ENCODE measurements at places on chromosomes 12 and 14. TPM values are rescaled to one million over a fixed set of nuclear protein-coding genes. Genes with fewer than 3 reads are reported as not detected.

DNA sequence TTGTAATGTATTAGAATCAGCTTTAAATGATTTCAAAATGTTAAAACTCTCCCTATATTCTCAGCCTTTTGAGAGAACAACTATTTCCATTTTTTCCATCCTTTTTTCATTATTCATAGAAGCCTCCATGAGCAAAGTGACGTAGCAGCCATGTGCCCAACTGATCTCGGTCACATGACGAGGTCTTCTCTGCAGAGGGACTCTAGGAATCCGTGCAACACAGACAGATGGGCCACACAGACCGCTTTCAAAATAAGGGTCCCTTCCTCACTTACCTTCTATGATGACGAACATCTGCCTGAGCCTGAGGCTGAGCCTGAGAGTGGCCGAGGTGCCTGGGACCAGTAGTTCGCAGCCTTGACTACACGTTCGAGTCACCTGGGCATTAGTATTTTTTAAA lies 293.8 kb downstream of the FOXN3 start:
- H3K4me1 ChIP-seq: no peaks in the 10 kb centered on the region
- no peaks in the 10 kb centered on the region for H3K27me3 ChIP-seq
- no peak overlapping the region for H3K4me3 ChIP-seq
- H3K36me3 ChIP-seq: no peaks in the 10 kb centered on the region
- no peak overlapping the region for H3K27ac ChIP-seq

DNA sequence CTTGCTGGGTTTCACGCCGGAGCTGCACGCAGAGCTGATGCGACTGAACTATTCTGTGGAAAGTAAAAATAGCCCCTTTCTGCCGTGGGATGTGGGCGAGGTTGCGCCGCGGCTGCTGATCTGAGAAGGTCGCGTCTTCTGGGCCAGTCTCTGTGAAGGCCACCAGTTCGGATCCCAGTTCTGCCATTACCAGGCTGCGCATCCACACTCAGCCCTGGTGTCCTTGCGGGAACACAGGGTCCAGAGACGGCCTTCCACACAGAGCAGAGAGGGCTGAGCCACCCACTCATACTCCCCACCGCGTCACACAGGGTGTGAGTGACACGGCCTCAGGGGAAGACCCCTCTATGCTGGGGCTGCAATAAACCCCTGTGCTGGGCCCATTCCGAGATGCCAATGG lies 13.9 kb downstream of the GALNT9 start:
- no peak overlapping the region for H3K27ac ChIP-seq
- no peaks in the 10 kb centered on the region for H3K36me3 ChIP-seq
- no peaks in the 10 kb centered on the region for H3K4me1 ChIP-seq
- no peak for DNase-seq

Gene CCDC177
- 0.18 TPM for total RNA-seq

- H3K27ac ChIP-seq: no peak overlapping the region
- DNase-seq: no peak
- H3K4me1 ChIP-seq: no peaks in the 10 kb centered on the region
- H3K4me3 ChIP-seq: no peak overlapping the region
- no peaks in the 10 kb centered on the region for H3K27me3 ChIP-seq
Measured at GRCh38 chr14:76080471-76080870, 71.3 kb upstream of the GPATCH2L start.

DNA sequence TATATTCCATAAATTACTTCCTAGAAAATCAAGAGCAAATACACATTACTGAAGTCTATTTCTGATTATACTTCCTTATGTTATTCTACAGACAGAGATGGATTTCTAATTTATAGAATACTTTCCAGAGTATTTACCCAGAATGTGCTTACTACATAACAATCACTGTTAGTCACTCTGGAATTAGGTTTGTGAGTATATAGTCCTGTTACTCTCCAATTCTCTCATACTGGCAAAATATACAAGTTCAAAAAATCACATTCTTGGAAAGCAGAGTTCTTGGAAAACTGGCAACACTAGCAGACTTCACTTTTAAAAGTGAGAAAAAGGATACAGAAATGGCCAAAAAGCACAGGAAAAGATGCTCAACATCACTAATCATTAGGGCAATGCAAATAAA lies 7.3 kb downstream of the PPP2R5E start:
- peaks cover 26% of the 10 kb centered on the region for H3K4me1 ChIP-seq
- H3K4me3 ChIP-seq: no peak overlapping the region
- H3K27ac ChIP-seq: no peak overlapping the region
- H3K36me3 ChIP-seq: peaks cover 35% of the 10 kb centered on the region
- no peak for DNase-seq

DNA sequence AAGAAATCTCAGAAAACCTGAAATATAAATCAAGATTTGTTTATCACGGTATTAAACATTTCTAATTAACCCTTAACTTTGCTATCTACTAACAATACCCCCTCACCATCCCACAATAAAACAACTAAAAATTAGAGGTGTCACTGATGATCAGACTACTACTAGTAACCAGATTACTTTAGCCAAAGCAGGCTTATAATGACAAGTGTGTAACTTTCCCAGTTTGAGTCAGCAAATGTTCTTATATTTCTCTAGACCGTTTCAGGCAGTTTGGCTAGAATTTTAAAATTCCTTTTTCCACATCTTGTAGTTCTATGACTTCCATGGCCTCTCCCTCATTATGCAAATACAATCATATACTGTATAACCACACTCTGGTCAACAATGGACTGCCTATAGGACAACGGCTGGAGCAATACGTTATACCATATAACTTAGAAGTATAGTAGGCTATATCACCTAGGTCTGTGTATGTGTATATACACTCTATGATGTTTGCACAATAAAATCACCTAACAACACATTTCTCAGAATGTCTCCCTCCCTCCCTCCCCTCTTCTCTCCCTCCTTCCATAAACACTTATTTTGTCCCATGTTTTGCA lies 102.1 kb downstream of the DENND5B start:
- no peaks in the 10 kb centered on the region for H3K36me3 ChIP-seq
- peaks cover 12% of the 10 kb centered on the region for H3K4me1 ChIP-seq
- no peak overlapping the region for H3K27ac ChIP-seq
- H3K4me3 ChIP-seq: no peak overlapping the region
- no peak for DNase-seq
- H3K27me3 ChIP-seq: no peaks in the 10 kb centered on the region

DNA sequence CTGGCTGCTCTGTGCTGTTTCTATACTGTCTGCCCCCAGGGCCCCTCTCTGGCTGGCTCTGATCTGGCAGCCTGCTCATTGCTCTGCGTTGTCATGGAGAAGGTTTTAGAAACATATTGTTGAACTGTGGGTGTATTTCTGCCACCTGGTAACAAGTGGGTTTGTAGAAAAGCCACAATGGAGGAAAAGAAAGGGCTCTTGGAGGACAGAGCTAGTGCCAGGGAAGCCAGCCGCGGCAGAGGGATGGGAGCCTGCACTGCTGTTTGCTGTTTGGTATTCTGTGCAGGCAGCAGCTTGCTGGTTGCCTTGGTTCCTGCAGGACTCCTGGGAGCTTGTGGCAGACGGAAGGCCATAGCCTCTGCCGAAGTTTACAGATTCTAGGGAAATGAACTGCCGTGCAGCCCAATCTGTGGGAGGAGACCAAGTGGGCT lies 15.1 kb downstream of the CCDC177 start:
- no peak overlapping the region for H3K4me3 ChIP-seq
- H3K27me3 ChIP-seq: no peaks in the 10 kb centered on the region
- H3K36me3 ChIP-seq: no peaks in the 10 kb centered on the region
- H3K27ac ChIP-seq: no peak overlapping the region
- H3K4me1 ChIP-seq: no peaks in the 10 kb centered on the region
- DNase-seq: no peak

Gene KLHL33
- 0.37 TPM for total RNA-seq
